ENCODE measurements at places on chromosomes 16 and 17.
A peak's percentile ranks its signal among the peaks of the same experiment; 100 is the strongest.

- no peak for DNase-seq
These were observed 595.9 kb downstream of the WWOX start for GRCh38 chr16:78695391-78695790.

DNA sequence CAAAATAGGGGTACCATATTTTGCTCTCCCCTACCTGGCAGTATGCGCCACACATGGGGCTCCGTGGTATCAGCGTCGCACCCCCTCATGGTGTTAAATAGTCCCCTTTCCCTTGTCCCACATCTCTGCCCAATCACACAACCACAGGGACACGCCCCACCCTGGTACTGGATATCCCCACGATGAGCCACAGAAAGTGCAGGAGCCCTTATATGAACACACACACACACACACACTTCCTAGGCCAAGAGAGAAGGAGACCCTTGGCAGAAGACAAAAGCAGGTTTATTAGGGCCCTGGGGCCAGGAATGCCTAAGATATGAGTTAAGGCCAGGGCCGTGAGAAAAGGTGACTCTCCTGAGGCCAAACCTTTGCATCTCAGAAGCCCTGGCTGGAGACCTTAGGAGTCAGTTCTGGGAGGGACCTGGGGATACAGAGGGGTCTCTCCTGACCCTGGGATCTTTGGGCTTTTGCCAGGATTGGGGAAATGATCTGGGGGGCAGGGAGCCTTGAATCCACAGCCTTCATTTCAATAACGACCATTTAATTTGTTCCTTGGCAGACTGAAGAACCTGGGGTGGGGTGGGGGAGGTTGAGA, 11.6 kb downstream of the COPZ2 start:
- no peak for DNase-seq

DNA sequence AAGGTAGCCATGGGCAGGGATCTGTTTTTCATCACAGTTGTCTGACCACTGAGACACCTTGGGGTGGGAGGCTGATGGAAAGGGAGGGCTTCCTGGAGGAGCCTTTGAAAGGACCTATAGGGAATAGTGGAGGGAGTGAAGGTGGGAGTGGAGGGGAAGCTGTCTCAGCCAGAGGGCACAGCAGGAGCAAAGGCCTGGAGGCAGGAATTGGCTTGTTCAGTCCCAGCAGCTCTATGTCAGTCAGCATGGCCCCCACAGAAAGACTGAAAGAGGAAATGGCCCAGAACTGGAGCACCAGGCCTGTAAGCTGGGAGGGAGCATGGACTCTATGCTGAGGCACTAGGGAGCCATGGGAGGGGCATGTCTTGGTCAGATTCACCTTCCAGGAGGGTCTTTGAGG, 12.8 kb upstream of the CBFB start:
- peak; percentile 72 for DNase-seq

GRCh38 chr16:17511340-17511739, 40.6 kb upstream of the XYLT1 start:
- DNase-seq = no peak

GRCh38 chr17:83156408-83156807, 77.0 kb downstream of the METRNL start:
- no peak for DNase-seq

GRCh38 chr16:48491517-48491916, 106.3 kb upstream of the SIAH1 start:
- no peak for DNase-seq

GRCh38 chr17:77506371-77506991, 365.7 kb downstream of the SEC14L1 start:
- no peak for DNase-seq

DNA sequence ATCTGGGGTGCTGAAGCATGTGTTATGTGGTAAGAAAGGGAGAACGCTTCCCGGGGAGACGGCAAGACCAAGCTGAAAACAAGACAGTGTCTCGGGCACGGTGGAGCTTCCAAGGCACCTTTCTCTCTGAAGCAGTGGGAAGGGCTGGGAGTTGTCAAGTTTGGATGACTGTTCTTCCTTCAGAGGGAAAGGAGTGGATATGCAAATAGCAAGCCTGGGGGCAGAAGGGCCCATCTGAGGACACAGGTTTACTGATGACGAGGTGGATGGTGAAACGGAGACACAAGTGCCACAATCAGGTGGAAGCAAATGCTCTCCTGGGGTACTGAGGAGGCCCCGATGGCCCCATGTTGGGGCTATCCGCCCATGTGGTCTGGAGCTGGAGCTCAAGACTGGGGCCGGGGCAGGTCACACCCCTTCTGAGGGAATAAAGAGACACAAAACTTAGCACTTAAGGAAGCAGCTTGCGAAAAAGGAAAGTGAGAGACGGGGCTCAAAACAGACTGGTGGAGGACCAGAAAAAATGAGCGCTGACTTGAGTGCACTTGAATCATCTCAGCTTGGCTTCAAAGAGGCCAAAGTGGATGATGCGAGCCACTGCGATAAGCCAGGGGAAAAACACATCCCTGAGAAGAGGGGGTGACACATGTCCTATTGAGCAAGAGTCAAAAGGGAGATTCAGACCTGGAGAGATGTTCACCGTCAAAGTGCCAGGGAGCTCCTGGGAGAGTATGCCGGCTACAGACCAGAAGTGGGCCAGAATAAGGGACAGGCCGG, 34.8 kb upstream of the MTSS2 start:
- DNase-seq = no peak

DNA sequence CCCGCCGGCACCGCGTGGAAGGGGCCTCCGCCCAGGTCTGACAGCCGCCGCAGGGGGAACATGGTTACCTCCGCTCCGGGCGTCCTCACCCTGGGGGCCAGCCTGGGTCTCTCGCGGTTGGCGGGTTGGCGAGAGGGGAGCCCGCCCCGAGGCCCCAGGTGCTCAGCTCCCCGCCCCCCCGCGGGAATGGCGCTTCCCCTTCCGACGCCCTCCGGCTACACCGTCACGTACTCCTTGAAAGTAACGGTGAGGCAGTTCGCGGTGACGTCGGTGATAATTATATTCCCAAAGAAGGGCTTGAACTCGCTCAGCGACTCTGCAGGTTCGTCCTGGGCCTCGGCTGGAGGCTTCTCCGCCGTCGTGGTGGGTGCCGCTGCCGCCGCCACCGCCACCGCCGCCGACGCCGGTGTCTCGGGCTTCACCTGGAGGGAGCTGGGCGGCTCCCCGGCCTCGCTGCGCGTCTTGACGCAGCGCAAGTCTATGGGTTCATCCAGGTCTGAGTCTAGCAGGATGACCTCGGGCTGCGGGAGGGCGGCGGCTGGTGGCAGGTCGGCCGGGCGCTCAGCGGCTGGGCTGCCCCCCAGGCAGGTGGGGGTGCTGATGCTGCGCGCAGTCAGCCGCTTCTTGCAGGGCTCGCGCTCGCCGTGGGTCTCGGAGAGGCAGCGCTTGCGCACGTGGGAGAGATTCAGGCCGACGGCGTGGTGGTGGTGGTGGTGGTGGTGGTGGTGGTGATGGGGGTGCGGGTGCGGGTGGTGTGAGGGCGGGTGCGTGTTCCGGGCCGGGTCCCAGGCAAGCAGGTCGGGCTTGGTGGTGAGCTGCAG, 5.3 kb downstream of the CBX4 start:
- no peak for DNase-seq

GRCh38 chr17:76550712-76551615, 11.1 kb downstream of the PRCD start:
- DNase-seq = no peak

GRCh38 chr17:75087182-75087557, 584 bp upstream of the SLC16A5 start:
- DNase-seq = no peak

DNA sequence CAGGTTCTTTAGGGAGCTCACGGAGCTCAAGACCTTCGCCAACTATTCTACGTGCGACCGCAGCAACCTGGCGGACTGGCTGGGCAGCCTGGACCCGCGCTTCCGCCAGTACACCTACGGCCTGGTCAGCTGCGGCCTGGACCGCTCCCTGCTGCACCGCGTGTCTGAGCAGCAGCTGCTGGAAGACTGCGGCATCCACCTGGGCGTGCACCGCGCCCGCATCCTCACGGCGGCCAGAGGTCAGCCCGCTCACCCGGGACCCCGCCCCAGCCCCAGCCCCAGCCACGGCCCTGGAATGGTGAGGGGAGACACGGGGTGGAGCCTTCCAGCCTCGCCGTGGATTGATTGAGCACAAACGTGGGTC, 13.5 kb downstream of the SARM1 start:
- no peak for DNase-seq

- DNase-seq = no peak
These were observed 6.3 kb upstream of the SREBF1 start for GRCh38 chr17:17843096-17843495.

- no peak for DNase-seq
These were observed 400 bp downstream of the HCFC1R1 start for GRCh38 chr16:3023415-3023668.

GRCh38 chr16:1108299-1109252, 12.5 kb upstream of the C1QTNF8 start:
- no peak for DNase-seq

DNA sequence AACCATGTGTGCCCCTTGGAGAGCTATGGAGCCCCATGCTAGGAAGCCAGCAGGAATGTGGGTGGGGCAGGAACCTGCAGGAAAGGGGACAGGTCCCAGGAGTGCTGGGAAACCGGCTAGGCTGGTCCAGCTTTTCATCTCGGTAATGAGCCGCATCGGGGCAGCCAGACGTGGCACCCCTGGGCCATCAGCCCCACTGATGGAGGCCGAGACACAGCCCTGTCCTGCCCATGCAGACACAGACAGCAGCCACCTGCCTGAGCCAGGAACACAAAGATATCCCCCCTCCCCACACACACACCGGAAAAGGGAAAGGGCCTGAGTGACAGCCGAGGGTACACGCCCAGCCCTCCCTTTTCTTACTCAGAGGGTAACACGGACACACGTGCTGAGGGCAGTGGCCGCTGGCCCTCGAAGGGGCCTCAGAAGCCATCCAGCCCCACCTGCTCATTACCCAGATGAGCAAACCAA, 18.1 kb downstream of the PPL start:
- DNase-seq = no peak

DNA sequence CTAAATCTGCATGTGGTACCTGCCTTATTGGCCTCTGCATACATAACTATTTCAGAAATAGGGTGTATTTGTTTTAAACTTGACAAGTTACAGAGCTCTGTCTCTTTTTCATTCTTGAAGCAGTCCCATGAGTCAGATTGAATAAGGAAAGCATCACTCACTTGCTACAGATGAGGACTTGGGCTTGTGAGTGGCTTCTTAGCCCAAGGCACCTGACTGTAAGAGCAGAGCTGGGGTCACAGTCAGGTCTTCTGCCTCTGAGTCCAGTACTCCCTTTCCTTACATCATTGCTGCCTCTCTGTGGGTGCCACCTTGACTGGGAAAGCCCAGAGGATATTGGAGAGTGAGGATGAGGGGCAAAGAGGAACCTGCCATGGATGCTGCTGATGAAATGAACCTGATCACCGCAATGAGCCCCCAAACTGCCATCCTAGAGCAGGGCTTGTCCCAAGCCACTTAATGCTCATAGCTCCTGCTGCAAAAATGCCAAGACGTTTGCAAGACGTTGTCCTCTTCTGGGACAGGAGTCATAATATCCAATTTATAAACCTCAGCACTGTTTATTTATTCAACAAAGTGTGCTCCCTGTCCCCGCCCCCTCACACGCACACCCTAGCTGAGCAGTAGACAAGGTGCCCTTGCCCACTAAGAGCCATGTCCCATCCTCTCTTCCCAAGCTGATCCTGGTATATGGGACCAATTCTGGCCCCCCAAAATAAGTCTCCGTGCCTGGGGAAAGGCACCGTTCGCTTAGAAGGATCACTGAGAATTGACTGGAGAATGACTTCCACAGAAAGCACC, 74.1 kb downstream of the CCDC182 start:
- DNase-seq = peak; percentile 78

DNA sequence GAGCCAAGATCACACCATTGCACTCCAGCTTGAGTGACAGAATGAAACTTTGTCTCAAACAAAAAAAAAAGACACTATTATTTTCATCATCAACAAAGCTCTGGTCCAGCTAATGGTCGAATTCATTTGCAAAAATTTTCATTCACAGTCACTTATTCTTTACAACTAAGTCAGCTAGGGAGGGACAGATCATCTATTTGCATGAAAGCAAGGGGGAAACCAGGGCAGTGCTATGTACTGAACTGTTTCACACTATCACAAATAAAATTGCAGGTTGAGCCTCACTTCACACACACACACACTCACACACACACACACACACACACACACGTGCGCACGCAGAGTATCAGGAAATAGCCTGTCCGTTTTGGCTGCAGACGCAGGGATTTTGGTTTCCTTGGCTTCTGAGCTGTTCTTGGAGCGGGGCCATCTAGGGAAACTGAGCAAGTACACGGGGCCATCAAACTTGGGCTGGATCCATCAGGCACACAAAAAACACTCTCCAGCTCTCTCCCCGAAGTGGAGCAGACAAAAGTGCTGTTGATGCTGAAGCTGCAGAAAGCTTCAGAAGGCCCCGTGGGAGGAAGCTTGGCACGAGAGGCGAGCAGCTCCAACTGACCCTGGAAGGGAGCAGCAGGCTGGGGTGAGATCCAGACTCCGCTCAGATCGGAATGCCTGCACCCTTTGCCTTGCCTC, 44.3 kb upstream of the HELZ start:
- DNase-seq = peak; percentile 88

GRCh38 chr17:45782889-45783592, 1.1 kb upstream of the CRHR1 start:
- DNase-seq = no peak

DNA sequence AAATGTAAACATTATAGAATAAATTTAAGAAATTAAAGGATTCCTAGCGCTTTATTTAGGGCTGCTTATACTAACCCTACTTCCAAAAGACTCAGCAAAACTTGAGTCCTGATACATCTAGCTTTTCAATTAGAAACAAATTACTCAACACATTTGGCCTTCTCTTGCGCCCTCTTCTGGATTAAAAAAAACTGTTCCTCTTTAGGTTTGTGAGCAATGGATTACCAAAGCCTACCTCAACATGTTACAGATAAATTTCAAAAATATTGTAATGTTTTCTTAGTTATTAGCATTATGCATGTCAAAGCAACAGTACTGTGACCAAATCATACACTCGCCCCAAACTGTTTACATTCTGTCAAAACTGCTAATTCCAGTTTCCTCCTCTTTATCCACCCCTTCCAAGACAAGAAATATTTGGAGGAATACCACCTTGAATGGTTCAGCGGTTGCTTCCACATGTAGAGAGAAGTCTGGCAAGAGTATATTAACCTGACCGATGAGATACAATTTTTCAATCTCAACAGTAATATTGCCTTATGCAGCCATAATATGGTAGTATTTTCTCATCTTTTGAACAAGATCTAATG, 2.7 kb downstream of the NUFIP2 start:
- no peak for DNase-seq

DNA sequence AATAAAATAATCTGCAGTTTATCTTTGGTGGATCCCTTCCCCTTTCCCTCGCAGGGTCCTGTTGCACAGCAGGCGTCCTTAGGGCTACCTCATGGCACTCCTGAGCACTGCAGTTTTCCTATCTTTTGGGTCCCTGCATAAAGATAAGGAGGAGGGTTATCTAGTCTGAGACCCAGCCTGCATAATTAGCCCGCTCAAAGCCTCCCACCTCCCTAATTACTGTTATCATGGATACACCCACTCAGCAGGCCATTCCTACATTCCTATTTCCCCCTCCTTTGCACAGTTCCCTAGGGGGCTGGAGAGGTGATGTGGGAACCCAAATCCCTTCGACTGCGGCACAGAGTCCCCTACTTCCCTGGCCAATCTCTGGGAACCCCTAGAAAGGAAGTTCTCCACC, 5.1 kb upstream of the CLUH start:
- DNase-seq = no peak
